ENCODE measurements at places on chromosomes 12 and 14.
A peak's percentile ranks its signal among the peaks of the same experiment; 100 is the strongest.

- peak; percentile 55 for DNase-seq
Observed at GRCh38 chr12:110590806-110591326, 7.7 kb upstream of the PPTC7 start.

DNA sequence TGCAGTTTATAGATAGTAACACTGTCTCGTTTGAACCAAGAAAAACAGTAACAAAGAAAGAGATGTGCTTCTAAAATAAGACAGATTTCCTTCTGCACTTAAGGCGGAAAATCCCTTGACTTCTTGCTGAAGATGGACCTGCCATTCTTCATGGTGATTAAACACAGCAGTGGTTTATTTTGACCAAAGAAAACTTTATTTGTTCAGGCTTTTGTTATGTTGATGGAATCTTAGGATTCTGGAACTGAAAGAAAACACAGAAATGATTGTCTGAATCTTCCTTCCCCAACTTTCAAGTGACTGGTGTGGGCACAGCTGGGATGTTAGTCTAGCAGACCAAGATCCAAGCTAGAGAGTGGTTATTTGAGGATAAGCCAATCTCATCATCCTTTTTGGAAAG lies 72.2 kb downstream of the DACT1 start:
- no peak for DNase-seq

DNA sequence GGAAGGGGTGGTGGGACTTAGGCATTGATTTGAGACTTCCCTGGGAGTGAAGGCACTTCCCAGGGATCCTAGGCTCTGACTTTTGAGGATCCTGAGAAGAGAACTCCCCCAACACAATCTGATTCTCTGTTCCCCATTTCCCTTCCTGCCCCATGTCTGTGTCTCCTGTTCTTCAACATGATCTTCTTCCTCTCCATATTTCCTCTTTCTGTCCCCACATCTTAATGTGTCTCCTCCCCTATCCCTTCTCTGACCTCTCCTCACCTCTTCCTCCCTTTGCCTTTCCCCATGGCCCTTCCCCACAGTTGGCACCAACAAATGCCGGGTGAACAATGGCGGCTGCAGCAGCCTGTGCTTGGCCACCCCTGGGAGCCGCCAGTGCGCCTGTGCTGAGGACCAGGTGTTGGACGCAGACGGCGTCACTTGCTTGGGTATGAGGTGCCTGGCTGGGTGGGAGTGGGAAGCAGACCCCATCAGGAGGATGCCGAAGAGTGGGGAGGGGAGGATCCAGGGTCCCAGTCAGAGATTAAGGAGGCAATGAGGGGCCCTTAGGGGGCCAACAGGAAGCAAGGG lies 15.2 kb upstream of the LRP1-AS start:
- no peak for DNase-seq

DNA sequence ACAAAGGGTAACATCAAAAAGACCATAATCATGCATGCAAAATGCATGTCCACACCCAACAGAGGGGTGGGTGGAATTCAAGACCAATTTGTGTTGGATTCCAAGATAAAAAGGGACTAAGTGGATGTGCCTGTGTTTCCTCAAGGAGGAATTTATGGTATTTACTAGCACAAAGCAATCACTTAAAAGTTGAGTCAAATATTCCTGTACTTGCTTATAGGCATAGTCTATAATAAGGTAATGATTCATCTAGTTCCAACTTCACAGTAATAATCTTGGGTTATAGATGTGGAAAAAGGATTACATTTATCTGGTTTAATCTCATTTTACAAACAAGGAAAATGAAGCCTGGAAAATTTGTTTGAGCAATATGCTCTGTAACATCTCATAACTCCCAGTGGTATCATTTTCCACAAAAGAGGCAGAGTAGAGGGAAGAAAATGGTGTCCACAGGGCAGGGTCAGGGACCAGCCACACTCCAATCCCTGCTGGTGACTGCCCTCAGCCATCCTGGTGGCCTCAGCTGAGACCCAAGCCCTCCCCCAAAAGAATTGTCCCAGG lies 80.8 kb upstream of the REP15 start:
- no peak for DNase-seq

DNA sequence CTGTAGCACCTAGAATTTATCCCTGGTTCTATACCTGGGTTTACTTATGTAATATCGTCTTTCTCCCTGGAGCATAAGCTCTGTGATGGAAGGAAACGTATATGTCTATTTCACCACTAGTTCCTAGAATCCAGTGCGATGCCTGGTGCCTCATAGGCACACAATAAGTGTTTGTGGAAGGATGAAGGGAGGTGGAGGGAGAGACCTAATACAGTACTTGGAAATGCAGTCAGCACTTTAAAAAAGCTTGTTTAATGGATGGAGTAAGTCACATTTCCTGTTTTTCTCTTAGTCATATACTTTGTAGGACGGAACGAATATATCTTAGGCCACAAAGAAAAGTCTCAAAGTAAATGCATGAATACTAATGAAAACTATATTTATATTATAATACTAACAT lies 186.5 kb upstream of the HMGA2 start:
- no peak for DNase-seq

GRCh38 chr12:14256555-14257169 lies 108.8 kb upstream of the ATF7IP start:
- peak; percentile 62 for DNase-seq

GRCh38 chr12:38906482-38907200 lies 1.2 kb upstream of the CPNE8 start:
- peak; percentile 86 for DNase-seq

DNA sequence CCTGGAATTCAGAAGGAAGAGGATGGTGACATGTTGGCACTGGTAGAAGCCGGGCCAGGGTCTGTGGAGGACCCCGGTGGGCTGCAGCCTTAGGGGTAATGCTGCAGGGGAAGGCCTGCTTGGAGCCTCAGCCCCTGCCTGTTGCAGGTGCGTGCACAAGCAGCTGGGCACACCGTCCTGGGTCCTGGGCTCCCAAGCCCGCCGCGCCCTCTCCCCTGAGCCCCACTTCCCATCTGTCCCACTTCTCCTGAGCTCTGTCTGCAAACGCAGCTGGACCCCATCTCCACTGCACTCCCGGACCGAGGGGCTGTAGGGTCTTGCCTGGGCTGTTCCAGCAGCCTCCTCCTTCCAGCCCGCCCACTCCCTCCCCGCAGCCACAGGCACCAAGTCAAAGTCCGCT lies 116.8 kb downstream of the GLT1D1 start:
- no peak for DNase-seq

DNA sequence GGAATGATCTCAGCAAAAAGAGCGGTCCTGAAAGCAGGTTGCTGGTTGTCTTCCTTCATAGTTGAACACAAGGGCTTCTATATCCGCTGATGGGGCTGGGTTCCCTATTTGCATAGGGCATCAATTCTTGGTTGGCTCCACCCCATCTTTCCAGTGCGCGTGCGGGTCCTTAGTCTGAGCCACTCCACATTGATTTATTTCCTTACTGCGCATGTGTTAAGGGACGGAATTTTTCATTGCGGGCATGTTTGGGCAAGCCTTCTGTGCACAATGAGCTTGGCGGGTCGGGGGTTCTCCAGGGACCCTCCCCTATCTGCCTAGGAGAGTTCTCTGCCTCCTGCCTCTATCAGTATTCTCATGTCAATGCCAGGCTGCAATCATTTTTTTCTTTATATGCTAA lies 21.2 kb upstream of the DLGAP5 start:
- no peak for DNase-seq

GRCh38 chr14:103393676-103394626 lies 8.7 kb downstream of the MARK3 start:
- DNase-seq, result peak; percentile 29

GRCh38 chr12:87444039-87444438 lies 585.2 kb downstream of the C12orf50 start:
- DNase-seq, result no peak

DNA sequence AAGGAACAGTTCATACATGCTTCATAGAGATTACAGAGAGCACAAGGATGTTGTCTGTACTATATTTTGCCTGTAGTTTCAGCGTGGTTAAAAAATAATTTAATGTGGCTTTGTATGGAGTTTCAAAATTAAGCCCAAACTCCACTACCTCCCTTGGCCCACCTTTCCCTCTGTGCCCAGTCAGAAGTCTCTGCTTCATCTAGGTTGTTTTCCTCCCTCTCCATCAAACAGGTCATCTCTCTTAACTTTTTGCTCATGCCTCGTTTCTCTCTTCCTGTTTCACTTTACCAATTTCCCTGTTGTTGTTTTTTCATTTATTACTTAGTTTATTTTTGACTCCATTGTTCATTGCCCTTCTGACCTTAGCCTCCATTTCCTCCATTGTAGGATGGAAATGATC lies 94.9 kb upstream of the NEDD1 start:
- DNase-seq, result no peak

DNA sequence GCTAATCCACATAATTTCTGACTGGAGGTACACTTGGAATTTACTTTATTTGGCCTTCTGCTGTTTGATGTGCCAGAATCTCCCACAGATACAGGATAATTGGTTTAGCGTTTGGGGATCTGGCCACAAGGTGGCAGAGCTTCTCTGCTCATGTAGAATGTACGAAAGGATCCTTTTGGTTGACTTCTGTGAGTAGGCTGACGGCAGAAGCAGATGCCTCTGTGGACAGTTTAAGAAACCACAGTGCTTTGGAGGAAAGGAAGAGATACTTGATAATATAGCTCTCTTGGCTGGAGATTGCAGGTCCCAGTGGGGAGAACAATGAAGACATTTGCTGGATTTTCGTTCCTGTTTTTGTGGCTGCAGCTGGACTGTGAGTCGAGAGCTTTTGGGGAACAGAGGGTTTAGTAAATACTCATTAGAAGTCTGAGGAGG lies 75.3 kb upstream of the OR4E1 start:
- DNase-seq, result peak; percentile 80

DNA sequence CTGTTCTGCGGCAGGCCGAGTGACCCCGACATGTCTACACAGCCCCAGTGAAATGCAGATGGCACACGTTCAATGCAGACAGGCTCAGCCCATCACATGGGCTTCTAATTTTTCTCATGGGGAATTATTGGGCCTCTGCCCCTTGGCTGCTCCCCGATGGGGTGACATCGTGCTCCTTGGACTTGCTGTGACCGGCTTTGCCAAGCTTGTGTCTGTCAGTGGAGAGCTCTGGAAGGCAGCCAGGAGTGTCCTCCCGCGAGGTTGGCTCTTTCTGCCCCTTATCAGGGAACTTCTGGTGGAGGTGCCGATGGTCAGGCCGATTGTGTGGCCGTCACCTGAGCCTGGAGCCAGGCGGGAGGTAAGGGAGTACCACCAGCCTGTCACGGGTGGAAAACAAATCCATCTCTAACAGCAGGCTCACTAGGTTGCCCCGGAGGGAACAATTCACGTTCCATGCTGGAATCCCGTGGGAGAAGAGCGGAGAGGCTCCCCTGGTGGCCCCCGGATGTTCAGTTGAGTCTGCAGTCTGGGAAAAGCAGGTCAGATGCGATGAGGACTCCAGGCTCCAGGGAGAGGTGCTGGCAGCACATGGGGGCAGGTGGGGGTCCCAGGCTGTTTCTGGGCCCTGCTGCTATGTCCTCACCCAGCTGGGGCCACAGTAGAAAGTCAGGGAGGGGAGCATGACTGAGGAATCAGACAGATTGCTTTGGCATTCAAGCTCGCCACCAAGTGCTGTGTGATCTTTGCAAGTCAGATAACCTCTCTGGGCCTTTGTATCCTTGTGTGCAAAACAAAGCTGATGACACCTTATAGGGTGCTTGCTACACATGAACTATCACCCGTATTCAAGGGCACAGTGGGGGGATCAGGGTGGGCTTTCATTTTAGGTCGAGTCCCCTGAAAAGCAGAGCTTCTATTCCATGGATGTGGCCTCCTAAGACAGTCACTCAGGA lies 43.2 kb upstream of the EML1 start:
- DNase-seq, result no peak

DNA sequence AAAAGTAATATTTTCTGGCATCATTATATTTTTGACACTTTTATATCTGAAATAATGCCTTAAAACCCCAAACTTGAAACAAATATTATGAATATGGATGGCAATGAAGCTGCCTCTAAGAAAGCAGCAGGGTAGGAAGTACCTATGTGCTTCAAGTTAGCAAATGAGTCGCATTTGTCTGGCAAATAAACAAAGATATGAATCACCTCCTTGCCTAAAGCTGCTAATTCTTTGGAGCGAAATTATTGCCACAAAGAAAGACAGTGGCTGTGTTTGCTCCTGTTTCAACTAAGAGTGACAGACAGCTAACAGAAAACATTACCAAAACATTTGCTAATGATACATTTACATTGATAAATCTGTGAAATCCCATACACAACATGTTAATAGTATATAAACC lies 854.9 kb downstream of the RPS29 start:
- no peak for DNase-seq

GRCh38 chr12:130971925-130972585 lies 18.3 kb downstream of the ADGRD1 start:
- no peak for DNase-seq

DNA sequence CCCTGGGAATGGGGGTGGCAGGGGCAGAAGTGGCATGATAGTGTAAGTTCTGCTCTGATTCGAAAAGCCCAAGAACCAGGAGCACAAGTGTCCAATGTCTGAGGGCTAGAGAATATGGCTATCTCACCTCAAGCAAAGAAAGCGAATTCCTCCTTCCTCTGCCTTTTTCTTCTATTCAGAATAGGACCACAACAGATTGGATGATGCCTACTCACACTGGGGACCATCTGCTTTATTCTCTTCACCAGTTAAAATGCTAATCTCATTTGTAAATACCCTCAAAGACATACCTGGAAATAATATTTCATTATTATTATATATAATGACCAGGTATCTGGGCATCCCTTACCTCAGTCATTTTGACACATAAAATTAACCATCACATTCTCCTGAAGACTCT lies 808.7 kb downstream of the NRXN3 start:
- no peak for DNase-seq

GRCh38 chr12:55937981-55938380 lies 7.0 kb downstream of the DGKA start:
- DNase-seq, result no peak

DNA sequence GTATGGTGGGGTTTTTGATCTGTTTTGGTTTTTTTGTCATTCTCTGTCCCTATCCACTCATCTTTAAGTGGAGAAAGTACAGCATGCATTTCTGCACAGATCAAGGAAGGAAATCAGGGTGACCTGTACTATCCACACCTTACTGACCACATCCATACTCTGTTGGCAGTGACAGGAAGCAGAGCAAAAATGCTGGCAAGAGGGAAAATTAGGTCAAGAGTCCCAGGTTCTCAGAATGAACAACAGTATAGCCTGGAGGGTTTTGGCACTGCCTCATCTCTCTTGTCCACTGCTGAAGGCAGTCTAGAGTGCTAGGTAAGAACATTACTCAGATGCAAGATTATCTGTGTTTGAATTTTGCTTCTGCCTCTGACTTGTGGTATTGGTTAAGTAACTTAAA lies 70.7 kb downstream of the TAOK3 start:
- no peak for DNase-seq

Measured in midbrain (tissue), 1 donor.